BJ (cell line): ENCODE measurements at places on chromosomes 3 and 15.
A peak's percentile ranks its signal among the peaks of the same experiment; 100 is the strongest.

- DNase-seq, result no peak
Observed at GRCh38 chr15:92111291-92111690, 257.8 kb downstream of the SLCO3A1 start.

GRCh38 chr15:40157778-40158447 is 3.0 kb upstream of the BUB1B start:
- no peak for DNase-seq

DNA sequence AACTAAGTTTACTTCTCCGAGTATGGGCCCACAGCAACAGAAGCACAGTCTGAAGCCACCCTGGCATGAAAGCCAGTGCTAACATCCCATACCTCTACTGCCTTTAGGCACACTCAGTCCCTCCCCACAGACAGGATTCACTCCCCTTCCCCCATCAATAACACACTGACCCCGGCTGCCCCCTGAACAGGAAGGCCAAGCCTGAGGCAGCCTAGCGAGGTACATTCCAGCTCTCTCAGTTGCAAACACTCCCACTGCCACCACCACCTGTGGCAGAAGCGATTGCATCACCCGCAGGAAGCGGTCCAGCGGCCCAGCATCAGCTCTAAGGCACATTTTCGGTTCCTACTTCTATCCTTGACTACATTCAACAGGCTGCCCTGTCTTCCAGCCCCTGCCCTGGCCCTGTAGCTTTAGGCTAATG is 7.0 kb upstream of the BMF start:
- DNase-seq, result no peak

DNA sequence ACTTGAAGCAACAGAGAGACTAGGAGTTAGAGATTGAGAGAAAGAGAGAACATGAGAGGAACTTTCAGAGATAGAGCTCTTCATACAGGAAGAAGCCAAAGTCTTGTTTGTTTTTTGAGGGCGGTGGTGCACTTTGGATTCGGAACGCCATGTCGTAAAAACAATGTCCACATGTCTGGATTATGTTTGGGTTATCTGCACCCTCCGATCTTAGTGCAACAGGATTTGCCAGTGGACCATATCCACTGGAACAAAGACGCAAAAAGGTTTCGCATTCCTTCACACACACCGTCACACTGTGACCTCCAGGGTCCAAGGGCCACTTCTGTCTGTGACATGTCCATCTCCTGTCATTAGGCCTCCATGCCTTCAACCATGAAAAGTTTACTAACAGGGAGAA is 141.8 kb upstream of the ATP11B start:
- DNase-seq, result no peak

GRCh38 chr3:46662771-46663551 is 30.5 kb downstream of the ALS2CL start:
- peak; percentile 19 for DNase-seq

DNA sequence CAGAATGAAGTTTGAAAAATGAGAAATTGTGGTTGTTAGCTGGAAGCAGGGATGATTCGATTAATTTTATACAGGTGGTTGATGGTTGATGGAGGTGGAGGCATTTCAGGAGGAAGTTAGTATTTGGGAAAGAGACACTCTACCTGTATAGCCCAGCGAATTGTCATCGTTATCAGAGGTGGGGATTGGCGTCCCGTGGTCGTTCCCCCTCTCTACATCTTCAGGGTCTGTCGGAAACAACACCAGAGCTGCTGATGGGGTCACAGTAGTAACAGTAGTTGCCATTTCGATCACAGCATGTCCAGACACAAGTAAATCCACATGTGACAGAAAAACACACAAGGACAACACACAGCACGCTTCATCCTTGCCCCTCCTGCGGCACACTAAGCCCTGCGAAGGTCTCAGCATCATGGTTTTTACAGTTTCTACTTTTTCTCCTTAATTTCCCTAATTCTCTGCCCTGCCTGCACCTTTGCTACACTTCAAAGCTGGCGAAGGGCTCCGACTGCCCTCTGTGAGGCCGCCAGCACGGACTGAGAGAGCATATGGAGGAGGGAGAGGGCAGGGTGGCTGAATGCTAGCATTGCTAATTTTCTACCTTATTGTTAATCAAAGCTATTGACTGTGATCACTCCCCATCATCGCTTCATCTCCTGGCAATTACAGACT is 642.3 kb downstream of the ROBO1 start:
- no peak for DNase-seq

DNA sequence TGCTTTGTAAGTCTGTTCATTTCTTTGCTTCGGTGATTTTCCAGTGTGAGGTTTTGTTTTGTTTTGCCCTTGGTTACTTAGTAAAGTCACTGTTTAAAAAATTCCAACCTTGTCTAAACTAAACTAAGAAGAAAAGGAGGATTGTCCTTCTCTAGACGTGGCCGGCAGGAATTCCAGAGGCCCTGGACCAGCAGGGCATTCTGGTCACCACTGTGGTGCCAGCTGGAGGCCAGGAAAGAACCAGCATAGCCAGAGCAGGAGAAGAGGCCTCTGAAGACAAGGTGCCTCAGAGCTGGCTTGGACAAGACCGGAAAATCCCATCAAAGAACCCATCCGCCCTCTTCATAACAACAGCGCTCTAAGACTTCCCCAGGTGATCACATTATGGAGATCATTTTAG is 8.2 kb downstream of the PLOD2 start:
- no peak for DNase-seq

GRCh38 chr3:145820170-145820569 is 340.8 kb downstream of the PLOD2 start:
- DNase-seq, result no peak

DNA sequence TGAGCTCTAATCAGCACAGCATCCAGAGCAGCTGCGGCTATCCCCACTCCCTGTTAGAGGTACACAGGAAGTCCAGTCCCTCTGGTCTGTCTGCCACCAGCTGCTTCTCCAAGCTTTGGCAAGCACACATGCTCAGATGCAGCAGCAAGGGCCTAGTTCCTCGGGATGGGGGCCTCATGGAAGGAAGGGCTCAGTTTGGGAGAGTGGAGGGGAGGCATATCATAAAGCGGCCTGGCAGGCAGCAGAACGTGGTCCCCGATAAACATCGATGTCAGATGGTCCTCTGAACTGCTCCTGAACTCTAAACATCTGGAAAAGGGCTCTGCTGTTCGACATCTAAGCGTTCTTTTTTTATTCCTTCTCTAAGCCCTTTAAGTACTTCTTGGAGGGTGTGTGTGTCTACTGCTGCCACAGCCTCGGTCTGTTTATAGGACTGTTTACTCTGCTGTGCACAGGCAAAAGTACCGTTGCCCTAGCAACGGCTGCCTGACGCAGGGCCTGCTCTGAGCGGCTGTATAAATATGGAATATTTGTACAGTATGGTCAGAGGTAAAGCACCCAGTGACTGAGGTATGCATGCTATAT is 74.6 kb downstream of the PRICKLE2 start:
- DNase-seq, result peak; percentile 87

DNA sequence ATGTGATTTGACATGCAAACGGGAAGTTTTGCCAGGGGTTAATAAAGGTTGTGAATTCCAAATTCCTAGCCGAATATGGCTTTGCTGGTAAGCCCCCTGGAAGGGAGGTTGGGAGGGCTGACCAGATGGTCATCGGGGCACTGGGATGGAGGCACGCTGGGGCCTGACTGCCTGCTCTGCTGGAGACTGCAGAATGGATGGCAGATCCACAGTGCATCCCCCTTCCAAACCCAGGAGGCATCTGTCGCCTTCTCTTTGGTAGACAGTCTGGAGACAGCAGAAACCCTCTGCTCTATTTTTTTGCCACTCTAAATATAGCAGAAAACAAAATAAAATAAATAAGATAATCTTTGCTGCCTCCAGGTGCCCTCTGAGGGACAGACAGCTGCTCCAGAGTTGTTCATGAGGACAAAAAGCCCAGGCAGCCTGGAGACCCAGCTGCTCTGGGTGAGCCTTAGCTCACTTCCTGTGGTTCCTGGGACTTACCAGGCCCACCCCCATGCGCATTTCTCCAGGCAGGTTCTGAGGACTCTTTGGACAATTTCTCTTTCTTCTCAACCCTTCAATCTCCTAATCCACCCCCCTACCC is 6.1 kb upstream of the SPTBN5 start:
- DNase-seq, result no peak

GRCh38 chr3:159038405-159038804 is 236.6 kb downstream of the MFSD1 start:
- no peak for DNase-seq

DNA sequence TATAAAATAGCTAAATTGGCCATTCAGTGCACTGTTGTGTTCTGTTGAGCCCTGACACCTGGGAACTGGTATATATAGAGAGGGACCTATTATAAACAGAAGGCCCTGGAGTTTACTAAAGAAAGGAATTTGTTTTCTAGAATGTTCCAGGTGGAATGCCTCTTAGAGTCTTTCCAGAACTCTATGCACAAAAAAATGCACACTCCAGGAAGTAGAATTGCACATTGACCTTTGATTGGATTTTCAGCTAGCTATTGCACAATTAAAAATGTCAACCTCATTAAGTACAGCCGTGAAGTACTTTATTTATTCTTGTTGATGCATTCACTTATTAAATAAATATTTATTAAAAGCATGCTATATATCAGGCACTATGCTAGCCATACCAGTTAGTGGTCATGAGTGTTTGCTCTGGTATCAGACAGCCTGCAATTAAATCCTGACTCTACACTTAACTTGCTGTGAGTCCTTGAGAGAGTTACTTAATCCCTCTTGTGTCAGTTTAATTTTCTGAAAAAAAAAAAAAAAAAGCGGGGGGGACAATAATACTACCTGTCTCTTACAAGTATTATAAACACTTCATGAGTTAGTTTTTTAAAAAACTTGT is 40.8 kb downstream of the NDUFB4 start:
- no peak for DNase-seq

GRCh38 chr3:37625690-37626360 is 235.9 kb upstream of the CTDSPL start:
- no peak for DNase-seq

GRCh38 chr3:8709801-8710507 is 23.6 kb upstream of the CAV3 start:
- DNase-seq, result no peak

GRCh38 chr3:111667621-111668239 is 72.6 kb upstream of the ZBED2 start:
- DNase-seq, result no peak

- DNase-seq, result no peak
Observed at GRCh38 chr15:81547521-81548132, 173.6 kb upstream of the TMC3 start.

GRCh38 chr3:3053974-3054373 is 56.2 kb downstream of the IL5RA start:
- DNase-seq, result no peak

GRCh38 chr15:78232951-78233350 is 1.4 kb downstream of the ACSBG1 start:
- DNase-seq, result no peak

DNA sequence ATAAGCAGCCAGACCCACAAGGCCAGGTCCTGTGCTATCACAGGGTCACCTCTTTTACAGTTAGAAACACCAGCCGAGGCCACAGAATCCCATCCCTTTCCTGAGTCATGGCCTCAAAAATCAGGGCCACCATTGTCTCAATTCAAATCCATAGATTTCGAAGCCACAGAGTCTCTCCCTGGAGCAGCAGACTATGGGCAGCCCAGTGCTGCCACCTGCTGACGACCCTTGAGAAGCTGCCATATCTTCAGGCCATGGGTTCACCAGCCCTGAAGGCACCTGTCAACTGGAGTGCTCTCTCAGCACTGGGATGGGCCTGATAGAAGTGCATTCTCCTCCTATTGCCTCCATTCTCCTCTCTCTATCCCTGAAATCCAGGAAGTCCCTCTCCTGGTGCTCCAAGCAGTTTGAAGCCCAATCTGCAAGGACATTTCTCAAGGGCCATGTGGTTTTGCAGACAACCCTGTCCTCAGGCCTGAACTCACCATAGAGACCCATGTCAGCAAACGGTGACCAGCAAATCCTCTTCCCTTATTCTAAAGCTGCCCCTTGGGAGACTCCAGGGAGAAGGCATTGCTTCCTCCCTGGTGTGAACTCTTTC is 39.6 kb downstream of the TGM4 start:
- DNase-seq, result no peak

DNA sequence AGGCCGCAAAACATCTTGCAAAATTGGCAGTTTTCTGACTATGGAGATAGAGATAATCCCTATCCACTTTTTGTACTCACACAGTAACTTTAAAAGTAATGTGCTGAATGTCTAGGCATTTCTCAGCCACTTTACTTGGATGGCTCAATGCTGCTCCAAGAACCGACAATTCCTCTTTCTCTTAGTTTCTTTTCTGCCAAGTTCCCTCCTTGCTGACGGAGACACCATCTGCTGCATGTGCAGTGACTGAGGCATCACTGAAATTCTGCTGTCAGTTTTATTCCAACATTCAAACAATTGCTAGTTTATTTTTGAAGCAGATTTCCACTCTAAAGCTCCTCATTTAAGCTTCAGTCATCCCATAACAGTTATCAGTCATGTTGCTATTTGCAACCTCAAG is 116.0 kb upstream of the RBMS3 start:
- no peak for DNase-seq

- DNase-seq, result no peak
Observed at GRCh38 chr3:165837058-165837525, at the start of gene BCHE. Gene BCHE, minus strand, starts transcription at chr3:165837423. Its CDS starts 6,390 bp downstream, at chr3:165831033.

DNA sequence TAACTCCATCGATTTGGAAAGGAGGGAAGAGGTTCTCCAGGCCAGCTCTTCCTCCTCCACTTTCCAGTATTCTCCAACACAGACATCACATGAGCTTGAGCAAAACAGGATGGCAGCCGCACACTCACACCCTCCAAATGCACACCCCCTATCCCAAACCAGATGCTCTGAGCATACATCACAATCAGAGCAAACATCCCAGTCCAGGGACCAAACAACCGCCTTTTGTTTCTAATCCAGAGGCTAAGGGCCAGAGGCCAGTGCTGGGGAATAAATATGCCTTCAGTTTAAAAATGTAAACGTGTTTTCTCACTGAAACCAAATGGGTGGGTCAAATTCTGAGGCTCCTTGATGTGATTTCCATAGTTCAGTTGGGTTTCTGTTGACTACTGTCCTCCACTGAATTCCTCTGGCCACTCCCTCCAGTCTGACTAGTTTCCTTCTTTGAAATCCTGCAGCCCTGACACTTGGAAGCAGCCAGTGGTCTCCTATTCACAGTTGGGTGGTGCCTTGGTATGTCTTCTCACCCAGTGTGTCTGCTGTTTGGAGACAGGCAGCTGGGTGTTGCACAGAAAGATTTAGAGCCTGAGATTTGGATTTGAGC is 19.2 kb upstream of the MFGE8 start:
- DNase-seq, result no peak

DNA sequence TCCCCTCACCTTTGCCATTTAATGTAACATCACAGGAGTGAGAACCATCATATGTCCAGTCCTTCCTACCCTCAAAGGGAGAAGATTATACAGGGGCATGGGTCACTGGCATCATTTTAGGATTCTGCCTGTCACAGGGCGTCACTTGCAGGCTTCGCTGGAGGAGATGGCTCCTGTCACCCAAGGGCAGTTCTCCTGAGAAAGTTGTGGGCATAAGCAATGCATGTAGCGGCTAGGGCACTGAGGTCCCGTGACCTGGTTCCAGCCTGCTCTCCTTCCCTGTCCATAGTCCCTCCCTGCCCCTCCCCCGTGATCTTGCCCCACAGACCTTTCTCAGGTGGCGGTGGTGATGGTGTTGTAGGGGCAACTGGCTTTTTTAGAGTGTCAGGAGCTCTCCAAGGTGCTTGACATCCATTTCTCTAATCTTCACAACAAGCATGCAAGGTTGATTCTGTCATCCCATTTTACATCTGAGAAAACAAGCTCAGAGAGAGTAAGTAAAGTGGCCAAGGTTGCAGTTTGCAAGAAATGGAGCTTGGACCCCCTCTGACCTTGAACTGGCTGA is 241.5 kb upstream of the CTDSPL start:
- no peak for DNase-seq
